ENCODE measurements at places on chromosomes 1 and 21. TPM values are rescaled to one million over a fixed set of nuclear protein-coding genes. Genes with fewer than 3 reads are reported as not detected.

The C2CD4D gene
- 0.26 TPM for total RNA-seq

The SEC16B gene
- total RNA-seq = 0.54 TPM

The DENND2C gene
- 9.2 TPM for total RNA-seq

The KLHDC7A gene
- total RNA-seq = not detected

The SH3BGR gene
- total RNA-seq = 1.0 TPM

The SPRR1A gene
- total RNA-seq = not detected

The TDRD10 gene
- 7.5 TPM for total RNA-seq

The LCE1D gene
- not detected for total RNA-seq

The RNU1-2 gene
- 8,230 TPM for total RNA-seq

The CAMK2N1 gene
- 0.60 TPM for total RNA-seq

The SV2A gene
- total RNA-seq = 2.6 TPM

The KCNA2 gene
- total RNA-seq = under 0.01 TPM

The NBL1 gene
- 135 TPM for total RNA-seq

The SMIM11 gene
- 1.2 TPM for total RNA-seq

The RAP1GAP gene
- under 0.01 TPM for total RNA-seq

The SERPINC1 gene
- total RNA-seq = 0.22 TPM

The IGSF9 gene
- total RNA-seq = not detected

The RBM11 gene
- not detected for total RNA-seq

The OR2G6 gene
- total RNA-seq = not detected

The IGSF21 gene
- total RNA-seq = not detected

The DMBX1 gene
- total RNA-seq = not detected

The HTR6 gene
- total RNA-seq = not detected

The MYOM3 gene
- total RNA-seq = not detected

The KLHL12 gene
- 27.1 TPM for total RNA-seq

The BCL2L15 gene
- 0.09 TPM for total RNA-seq

The UBQLN4 gene
- 13.6 TPM for total RNA-seq

The PRAMEF1 gene
- total RNA-seq = not detected

The MROH7 gene
- under 0.01 TPM for total RNA-seq

The TAS1R1 gene
- not detected for total RNA-seq

The SHE gene
- 118 TPM for total RNA-seq

The OR14K1 gene
- 0.11 TPM for total RNA-seq

The LORICRIN gene
- total RNA-seq = not detected

The GSTM1 gene
- total RNA-seq = 2.9 TPM

The CCDC27 gene
- not detected for total RNA-seq

The LCE3E gene
- not detected for total RNA-seq

The DIO1 gene
- not detected for total RNA-seq

The ATAD3A gene
- total RNA-seq = 13.1 TPM

The TMEM240 gene
- total RNA-seq = 1.2 TPM

The GOLPH3L gene
- 13.6 TPM for total RNA-seq

The NIT1 gene
- total RNA-seq = 12.4 TPM

The PPP1R8 gene
- 50.6 TPM for total RNA-seq

The GUK1 gene
- total RNA-seq = 675 TPM

The OR2T11 gene
- total RNA-seq = not detected

The INSRR gene
- not detected for total RNA-seq

The CHI3L1 gene
- not detected for total RNA-seq

The ASCL5 gene
- total RNA-seq = not detected

The OPTC gene
- not detected for total RNA-seq

The SPRR3 gene
- total RNA-seq = not detected

The ASTN1 gene
- not detected for total RNA-seq

The ASB17 gene
- total RNA-seq = not detected
